ENCODE measurements at places on chromosomes 16 and 17.

DNA sequence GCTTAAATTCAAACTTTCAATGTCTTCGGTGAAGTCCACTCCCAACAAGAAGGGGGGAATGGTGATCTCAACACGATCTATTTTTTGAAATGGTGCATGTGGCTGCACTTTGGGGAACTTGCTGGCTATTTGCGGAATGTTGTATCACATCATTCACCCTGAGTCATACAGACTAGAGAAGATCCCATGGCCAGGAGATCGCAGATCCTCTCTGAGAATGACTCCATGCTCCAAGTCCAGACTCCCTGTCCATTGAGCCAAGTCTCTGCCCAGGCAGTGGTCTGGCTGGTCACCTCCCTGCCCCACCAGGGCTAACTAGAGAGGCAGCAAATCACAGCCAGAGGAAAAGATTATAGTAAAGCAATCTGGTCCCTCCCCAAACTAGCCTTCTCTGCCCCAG lies 120.6 kb downstream of the XYLT1 start:
- DNase-seq = peak; percentile 21

DNA sequence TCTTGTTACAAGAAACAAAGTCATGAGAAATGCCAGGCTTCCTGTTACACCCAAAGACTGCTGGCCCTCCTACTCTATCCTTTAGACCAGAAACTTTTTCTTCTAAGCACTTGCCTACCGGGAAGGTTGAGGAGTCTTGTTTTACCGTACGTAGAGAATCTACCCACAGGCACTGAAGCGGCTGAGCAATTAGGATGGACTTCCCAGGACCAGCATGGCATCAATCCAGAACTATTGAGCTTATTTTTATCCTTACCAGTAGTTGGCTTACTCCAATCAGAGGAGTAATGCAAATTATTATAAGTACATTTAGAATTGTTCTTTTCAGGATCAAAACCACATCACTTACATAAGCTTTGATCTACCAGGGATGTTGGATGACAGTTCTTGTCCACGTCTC lies 25.6 kb downstream of the CEP95 start:
- no peak for DNase-seq

GRCh38 chr17:43857957-43858600 lies 11.1 kb downstream of the CD300LG start:
- no peak for DNase-seq

- no peak for DNase-seq
Measured at GRCh38 chr16:8888951-8889892, 7.1 kb downstream of the LITAFD start.

DNA sequence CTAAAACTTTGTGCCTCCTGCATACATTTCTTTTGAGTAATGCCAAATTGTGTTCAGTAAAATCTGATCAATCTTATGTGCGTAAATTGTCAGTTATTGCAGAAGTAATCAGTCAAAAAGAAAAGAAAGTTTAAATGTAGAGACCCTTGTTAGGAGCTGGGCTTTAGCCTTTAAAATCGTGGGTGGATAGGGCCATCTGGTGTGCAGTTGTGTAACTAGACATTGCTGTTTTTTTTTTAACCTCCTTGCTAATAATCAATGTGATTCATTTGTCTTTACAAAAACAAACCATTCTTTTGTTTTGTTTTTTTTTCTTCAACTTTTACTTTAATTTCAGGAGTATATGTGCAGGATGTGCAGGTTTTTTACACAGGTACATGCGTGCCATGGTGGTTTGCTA lies 5.3 kb upstream of the WWOX start:
- no peak for DNase-seq

DNA sequence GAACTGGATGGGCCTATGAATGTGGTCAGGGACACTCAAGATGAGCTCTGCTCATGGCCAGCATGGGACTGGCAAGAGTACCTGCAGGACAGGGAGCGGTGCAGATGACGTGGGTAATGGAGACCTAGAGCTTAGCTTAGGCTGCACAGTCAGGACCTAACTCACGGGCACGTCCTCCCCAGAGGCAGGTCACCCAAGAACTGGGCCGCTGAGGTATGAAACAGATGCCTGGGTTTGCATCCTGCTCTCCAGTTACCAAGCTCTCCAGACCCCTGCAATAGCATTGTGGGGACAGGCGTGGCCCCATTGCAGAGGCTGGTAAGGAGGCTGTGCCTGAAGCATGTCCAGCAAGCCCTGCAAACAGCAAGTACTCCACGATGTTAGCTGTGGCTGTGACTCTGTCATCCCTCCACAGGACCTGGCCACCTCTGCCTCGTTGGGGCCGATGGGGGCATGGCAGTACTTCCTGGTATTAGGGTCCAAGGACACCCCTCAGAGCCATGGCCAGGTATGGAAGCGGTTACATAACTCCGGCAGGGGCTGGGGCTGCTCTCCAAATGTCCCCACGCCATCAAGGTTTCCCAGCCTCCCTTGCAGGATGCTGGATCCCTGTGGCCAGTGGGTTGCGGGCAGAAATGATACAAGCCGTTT lies 37.5 kb upstream of the RBFOX3 start:
- DNase-seq = peak; percentile 2

- peak; percentile 53 for DNase-seq
Measured at GRCh38 chr17:61460796-61461585, 8.8 kb downstream of the TBX4 start.

- DNase-seq = no peak
Measured at GRCh38 chr16:74557275-74557674, 49.6 kb downstream of the GLG1 start.
